Stimulated activated CD8-positive, alpha-beta memory T cell treated with anti-CD3 and anti-CD28 coated beads, Interleukin-2, amount 100 ng/mL, for 48 hours (primary cell): ENCODE measurements at places on chromosomes 12 and 14.

DNA sequence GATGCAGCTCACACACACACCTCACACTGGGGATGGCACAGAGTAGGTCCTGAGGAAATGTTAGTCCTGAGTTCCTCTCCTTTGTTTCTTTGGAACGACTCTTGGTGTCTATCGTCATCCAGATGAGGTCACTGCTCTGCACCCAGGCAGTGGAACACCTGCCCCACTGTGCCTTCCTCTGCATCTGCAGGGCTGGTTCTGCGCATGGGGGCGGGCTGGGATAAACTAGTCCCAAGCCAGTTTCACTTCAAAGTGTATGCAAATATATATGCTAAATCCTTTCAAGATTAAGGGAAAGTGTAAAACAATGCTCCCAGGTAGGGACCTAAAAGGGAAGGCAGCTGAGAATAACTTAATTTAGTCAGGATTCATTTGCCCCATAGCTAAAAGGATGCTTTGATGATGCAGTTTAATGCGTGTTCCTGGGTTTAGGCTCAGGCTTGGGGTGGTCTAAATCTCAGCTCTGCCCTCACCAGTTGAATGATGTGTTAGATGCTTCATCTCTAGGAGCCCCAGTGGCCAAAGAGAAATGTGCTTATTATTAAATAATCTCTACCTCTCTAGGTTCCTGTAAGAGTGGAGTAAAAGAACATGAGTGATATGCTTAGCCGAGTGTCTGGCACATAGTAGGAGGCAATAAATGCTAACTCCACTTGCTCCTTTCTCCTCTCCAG lies 47.1 kb upstream of the OVCH1 start:
- no peak for DNase-seq

GRCh38 chr14:99185436-99186068 lies 86.4 kb downstream of the BCL11B start:
- DNase-seq = no peak

GRCh38 chr12:123972457-123973401 lies at the start of the genes CCDC92 and ZNF664:
Gene CCDC92, minus strand, starts transcription at chr12:123972831. Its CDS starts 28,526 bp downstream, at chr12:123944305.
Gene ZNF664, plus strand, starts transcription at chr12:123973215. Its CDS starts 38,930 bp downstream, at chr12:124012145.
- peak; percentile 89 for DNase-seq

- DNase-seq = no peak
Observed at GRCh38 chr12:129246630-129247029, 393.4 kb downstream of the GLT1D1 start.

DNA sequence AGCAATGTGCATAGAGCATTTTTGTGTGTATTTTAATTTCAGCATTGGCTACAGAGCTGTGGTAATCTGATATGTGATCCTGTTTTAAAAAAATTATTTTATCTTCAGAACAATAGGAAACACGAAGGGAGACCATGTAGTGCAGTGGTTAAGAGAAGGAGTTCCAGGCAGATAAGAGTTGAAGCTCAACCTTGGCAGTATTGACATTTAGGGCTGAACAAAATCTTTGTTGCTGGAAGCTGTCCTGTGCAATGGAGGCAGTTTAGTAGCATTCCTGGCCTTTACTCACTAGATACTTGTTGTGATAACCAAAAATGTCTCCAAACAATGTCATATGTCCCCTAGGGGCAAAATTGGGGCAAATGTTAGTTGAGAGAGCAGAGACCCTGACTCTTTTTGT lies 59.2 kb downstream of the CHST11 start:
- no peak for DNase-seq

DNA sequence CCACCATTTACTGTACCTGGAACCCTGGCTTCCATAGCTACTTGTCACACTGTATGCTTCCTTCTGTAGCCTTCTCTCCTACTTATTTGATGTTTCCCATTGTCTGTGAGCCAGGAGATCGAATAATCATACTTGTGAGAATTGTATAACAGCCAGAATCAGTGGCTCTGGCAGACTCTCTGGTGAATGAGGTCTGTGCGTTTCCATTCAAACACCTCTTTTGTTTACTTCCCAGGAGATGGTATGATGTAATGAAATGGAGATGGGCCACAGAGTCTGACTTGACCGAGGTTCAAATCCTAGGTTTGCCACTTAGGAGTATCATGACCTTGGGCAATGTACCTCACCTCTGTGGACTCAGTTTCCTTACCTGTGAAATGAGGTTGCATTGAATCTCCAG lies 35.7 kb upstream of the CLMN start:
- no peak for DNase-seq

- DNase-seq = no peak
Observed at GRCh38 chr12:107329569-107330324, 236.4 kb upstream of the CRY1 start.

GRCh38 chr12:1325666-1326065 lies 268.7 kb downstream of the FBXL14 start:
- no peak for DNase-seq

GRCh38 chr12:29216797-29217575 lies 67.9 kb downstream of the FAR2 start:
- DNase-seq = no peak

- no peak for DNase-seq
Observed at GRCh38 chr12:131384544-131384855, 326.4 kb upstream of the SFSWAP start.

DNA sequence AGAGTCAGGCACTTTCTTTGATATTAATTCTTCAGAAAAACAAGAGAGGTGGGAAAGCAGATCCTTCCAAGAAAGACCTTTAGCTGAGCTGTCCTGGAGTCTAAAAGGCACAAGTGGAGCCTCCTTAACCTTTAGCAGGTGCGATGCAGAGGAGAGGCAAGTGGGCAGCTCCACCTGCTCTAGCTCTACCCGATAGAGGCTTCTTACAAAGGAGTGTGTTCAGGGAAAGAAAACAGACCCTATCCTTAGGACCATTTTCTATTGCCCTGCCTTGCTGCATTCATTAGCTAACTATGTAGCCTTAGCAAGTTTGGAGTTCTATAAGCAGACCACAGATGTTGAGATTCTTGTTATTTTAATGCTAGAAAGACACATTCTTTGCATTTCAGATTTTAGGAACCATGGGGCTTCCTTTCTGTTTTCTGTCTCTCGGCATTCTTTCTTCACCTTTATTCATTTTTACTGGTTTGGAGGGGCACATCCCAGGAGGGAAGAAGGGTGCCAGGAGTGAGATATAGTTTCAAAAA lies 214.5 kb downstream of the EGLN3 start:
- DNase-seq = no peak

- DNase-seq = no peak
Observed at GRCh38 chr14:32183151-32184058, 18.4 kb upstream of the RNU6-7 start.

DNA sequence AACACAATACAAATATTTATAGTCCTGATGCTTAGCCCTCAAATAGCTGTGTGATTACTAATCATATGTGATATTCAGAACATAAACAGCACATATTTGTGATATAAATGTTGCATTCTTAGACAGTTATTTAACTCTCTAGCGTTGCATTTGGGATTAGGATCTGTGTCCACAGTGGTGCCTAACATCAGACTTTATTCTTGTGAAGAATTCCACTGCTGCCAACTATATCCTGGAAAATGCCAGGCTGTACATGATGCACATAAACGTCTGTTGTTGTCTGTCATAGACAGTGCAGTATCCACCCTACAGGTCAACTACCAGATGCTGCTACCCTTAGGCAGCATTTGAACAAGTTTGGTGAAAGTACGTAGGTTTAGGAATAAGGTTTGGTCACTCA lies 39.0 kb downstream of the SLC38A4 start:
- DNase-seq = no peak

- DNase-seq = no peak
Observed at GRCh38 chr14:101471723-101472517, 89.4 kb upstream of the DIO3 start.

GRCh38 chr14:72024043-72024407 lies 91.8 kb downstream of the RGS6 start:
- DNase-seq = no peak

DNA sequence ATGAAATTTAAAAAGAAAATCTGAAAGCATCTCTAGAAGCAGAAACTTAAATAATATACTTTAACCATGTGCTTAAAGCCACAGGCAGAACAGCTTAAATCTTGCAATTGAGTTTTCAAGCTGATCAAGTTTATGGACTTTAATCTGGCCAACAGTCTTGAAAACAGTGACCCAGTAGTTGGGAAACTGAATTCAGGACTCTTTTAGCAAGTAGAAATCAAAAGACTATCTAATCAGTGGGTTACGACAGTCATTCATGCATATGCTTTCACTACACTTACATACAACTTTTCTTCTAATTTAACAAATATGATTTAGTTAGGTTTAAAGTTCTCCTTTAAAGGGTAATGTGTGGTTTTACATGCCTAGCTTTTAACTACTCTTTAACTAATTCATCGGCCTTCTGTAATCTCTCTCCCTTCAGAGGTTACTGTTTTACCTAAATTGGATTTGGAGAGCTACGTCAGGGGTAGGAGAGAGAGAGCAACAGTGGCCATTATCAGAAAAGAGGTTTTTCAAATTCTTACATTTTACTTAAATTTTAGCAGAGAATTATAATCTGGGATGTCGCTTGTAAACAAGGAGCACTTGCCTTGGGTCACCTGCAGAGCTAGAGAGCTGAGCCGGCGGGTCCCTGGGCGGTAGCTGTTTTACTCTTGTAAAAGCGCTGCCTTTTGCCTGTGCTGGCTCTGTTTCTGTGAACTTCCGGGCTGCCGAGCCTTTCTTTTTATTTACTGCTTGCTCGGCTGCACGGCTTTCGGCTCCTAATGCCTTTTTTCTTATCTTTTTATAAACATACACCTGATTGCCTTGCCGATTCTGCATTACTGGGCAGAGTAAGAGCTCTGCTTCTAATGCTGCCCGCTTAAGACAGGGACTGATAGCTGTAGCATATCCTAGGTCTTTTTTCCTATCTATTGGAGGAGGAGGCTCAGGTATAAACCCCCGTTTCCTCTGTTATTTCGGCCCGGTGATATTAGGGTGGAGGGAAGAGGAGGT lies 17.4 kb upstream of the LYZ start:
- peak; percentile 38 for DNase-seq

- DNase-seq = no peak
Observed at GRCh38 chr14:73757381-73757780, 43.2 kb upstream of the PNMA1 start.

- DNase-seq = no peak
Observed at GRCh38 chr14:71942904-71943694, 10.9 kb downstream of the RGS6 start.

- no peak for DNase-seq
Observed at GRCh38 chr12:12502815-12503151, 59.9 kb downstream of the DUSP16 start.

DNA sequence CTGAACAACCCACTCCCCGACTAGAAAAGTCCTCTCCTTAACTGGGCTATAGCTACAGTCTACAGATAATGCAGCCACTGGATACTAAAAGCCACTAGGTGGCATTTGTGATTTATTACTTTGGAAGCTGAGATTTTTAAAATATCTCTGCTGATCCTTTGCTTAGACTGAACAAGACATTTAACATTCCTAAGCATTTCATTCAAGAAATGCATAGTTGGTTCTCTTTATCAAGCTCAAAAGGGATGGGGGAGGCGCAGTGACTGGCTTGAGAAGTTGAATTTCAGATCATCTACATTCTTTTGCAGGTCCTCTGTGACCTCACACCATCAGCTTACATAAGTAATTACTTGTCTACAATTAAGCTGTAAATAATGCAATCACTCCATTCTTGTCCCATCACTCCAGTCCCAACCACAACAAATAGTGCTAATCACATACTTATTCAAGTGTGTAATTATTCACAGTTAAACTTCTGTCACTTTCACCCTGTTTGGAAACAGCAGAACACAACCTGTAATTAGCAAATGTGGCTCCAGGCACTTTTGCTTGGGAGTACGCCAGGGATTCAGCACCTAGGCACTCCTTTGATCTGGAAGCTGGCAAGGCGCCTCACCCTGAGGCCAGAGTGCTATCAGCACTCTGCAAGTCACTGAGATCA lies 203.6 kb downstream of the NOVA1 start:
- DNase-seq = no peak

DNA sequence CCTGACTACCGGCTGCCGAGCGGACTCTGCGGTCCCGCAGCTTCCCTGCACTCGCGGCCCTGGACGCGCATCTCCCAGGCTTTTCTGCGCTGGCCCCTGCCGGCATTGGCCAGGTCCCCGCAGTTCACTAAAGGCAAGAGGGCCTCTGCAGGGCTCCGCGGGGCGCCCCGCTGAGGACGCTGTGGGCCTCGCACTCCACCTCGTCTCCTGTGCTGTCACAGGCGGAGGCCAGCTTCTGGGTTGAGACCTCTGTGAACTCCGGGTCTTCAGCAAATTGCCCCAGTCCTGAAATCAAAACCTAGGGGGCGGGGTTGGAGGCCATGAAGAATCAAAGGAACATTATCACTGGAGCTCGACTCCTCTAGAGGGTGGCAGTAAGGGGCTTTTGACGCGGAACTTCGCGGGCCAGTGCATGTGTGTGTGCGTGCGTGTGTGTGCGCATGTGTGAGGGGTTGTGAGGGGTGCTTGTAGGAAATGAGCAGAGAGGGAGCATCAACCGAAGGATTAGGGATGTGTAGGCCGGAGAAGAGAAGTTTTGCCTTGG lies 68.5 kb upstream of the CAPRIN2 start:
- peak; percentile 29 for DNase-seq

GRCh38 chr12:114625294-114625851 lies 58.6 kb downstream of the TBX3 start:
- peak; percentile 41 for DNase-seq

DNA sequence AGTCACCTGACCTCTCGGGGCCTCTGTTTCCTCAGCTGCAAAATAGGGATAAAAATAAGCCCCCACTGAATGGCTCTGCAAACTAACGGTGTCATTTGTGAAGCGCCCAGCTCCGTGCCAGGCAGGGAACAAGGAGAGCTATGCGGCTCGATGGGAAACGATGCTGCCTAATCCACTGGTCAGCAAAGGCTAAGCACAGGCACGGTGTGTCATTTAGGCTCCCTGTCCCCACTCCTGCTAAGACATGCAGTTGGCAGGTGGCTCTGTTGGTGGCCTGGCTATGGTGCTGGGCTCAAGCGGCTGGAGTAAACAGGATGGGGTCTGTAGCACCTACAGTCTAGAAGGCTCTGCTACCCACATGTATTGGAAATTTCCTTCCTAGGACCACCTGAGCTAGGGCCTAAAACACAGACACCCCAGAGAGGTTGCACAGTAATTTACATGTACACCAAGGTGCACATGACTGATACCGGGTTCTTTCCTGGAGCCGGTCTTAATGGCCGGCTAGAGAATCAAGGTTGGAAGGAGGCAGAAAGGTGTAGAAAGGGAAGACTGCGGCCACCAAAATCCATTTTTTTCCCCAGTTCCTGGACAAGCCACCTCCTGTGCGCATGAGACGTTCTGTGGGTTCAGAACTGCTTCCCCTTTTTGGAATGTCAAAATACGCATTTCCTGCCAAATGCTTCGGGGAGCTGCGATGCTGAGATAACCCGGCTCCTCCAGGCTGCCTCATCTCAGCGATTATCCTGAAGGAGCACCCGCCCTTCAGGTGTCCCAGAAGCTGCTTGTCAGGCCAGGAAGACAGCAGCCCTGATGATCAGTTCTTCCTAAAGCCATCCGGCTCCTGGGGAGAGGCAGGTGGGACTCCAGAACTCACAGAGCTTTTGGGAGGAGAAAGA lies 1.0 kb downstream of the CACNA2D4 start:
- DNase-seq = no peak

GRCh38 chr14:80491131-80491530 lies 279.8 kb upstream of the DIO2 start:
- DNase-seq = no peak

GRCh38 chr12:123489580-123489979 lies 31.6 kb downstream of the SNRNP35 start:
- no peak for DNase-seq
